ENCODE measurements at places on chromosomes 3 and 15. TPM values are rescaled to one million over a fixed set of nuclear protein-coding genes. Genes with fewer than 3 reads are reported as not detected.
A peak's percentile ranks its signal among the peaks of the same experiment; 100 is the strongest.

PXK gene
- total RNA-seq = 13.2 TPM

METTL6 gene
- total RNA-seq = 24.4 TPM

B3GALNT1 gene
- total RNA-seq = 3.0 TPM

C3orf20 gene
- total RNA-seq = 0.17 TPM

FAM81A gene
- not detected for total RNA-seq

RASGRP1 gene
- not detected for total RNA-seq

ADCY5 gene
- total RNA-seq = 0.21 TPM

TM6SF1 gene
- total RNA-seq = 1.8 TPM

ZFYVE19 gene
- total RNA-seq = 27.1 TPM

ANKRD34C gene
- not detected for total RNA-seq

LRTM1 gene
- not detected for total RNA-seq

DNA sequence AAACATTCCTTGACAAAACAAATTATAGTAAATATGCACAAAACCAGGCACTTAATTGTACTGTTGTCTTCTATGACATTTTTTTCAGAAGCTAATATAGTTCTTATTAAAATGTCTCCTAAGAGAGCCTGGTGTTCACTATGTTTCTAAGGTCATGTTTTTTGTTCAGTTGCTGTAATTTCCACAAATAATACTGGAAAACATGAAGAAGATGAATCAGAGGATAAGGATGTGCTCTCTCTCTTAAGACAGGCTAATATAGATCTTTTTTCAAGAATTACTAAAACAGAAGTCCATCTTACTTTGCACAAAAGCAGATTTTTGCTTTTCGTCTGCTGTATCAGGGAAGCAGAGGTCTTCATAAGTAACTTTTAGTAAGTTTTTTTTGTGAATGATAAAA, 823.0 kb upstream of the NECTIN3 start:
- DNase-seq = no peak

- DNase-seq = no peak
Observed at GRCh38 chr3:185646382-185647133, 60.5 kb downstream of the SENP2 start.

DNA sequence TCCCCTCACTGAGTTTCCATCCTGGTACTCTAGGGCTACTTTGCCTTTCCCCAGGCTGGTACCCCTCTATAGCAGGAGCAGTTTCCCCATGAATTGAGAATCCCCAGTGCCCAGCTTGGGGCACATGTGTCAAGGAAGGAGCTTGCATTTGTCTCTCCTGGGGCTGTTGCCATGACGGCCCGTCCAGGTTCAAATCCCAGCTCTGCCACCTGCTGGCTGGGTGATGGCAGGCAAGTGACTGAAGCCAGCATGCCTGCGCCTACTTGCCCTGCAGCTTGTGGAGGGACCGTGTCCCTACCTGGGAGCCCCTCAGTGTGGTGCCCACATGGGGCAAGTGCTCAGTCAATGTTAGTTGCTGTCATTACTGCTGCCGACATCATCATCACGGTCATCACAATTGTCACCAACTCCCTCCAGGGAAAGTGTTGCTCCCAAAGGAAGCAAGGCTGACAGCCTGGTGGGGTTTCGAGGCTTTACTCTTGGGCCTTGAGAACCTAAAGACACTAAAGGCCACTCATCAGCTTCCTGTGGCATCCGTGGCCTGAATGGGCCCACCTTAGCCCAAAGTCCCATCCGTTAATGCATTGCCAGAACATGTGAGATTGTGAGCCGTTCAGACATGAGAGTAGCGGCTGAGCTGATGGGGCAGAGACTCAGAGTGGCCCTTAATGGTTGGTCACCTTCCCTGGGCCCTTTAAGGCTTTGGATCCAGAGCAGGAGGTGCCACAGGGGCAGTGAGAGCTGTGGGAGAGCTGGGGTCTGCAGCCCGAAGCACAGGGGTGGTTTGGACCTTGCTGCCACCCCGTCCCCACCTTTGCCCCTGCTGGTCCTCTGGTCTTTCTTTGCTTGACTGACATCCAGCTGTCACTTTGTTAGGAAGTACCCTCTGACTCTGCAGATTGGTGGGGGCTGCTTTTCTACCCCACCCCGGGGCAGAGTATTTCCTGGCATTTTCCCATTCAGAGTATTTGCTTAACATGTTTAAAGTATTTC, 144.4 kb downstream of the DNAJB8 start:
- DNase-seq = peak; percentile 48

DNA sequence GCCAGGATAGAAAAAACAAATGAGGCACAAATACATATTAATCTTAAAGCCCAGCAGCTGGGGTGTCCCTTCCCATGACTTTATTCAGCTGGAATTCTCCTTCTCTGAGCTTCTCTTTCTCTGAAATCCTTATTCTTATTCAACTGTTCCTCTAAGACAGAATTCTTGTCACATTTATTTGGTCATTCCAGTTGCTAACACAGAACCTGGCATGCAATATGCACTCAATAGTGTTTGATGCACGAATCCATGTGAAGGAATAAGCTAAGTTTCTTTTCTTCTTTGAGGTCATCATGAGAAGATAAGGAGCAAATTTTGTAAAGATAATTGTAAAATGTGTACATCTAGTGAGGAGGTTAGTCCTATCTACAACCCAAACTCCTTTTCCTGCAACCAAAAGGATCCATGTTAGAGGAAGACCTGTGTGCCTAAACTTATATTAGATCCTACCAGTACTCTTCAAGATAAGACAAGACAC, 154.2 kb upstream of the KCNMB2 start:
- DNase-seq = no peak

DNA sequence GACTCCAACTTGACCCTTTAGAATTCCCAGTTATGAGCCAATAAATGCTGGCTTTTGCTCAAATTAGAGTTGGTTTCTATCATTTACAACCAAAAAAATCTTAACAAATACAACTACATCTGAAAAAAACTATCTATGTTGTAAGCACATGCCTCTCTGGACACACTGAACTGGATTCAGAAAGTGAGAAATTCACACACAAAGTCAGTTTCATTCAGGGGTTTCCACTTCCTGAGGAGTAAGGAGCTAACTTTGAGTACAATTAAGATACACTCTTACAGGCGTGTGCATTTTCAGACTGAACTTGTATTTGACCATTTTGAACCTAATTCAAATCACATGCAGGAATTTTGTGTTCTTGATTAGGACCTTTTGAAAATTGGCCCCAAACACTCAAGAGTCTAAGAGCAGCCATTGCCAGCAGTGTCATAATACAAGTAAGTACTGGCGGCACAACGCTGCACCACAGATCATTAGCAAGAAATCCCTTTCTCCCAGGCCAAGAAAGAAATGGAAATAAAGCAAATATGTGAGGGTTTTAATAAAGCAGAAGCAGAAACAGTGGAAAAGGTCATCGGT, 31.2 kb downstream of the LINS1 start:
- DNase-seq = no peak

DNA sequence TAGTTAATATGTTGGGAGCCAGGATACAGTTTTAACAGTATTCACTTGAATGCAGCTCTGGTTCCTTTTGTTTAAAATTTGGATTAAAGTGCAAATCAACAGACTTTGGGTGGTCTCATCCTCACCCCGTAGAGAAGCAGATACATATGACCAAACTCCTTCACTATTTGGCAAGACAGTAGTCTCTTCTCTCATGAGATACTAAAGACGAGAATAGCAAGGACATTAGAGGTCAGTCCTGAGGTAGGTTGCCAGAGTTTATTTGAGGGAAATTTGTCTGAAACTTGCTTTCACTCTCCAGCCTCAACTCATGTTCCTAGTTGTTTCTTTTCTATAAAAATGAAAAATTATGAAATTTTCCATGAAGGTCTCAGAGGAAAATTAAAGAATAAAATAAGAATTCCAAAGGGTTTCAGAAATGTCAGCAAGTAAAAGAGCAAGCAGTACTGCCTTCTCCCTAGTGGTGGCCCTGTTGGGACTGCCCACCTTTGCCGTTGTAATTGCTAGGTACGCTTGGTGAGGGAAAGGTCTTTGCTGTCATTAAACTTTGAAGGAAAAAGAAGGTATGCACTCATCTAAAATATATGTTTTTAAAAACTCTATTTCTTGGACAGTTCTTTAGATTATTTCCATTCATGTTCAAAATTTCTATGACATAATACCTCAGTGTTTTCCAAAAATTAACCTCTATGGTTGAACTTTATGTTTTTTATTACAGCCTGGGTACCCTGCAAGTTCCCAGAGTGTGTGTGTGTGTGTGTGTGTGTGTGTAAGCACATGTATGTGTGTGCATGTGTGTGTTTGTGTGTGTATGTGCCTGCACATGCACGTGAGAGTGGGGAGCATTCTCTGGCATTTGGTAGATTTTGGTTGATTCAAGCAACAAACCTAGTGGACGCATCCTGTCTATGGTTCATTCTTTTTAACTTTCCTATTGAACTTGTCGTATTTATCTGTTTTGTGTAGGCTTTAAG, 111.4 kb downstream of the CMSS1 start:
- DNase-seq = no peak

GRCh38 chr3:135454890-135455289, 510.6 kb upstream of the PPP2R3A start:
- no peak for DNase-seq

DNA sequence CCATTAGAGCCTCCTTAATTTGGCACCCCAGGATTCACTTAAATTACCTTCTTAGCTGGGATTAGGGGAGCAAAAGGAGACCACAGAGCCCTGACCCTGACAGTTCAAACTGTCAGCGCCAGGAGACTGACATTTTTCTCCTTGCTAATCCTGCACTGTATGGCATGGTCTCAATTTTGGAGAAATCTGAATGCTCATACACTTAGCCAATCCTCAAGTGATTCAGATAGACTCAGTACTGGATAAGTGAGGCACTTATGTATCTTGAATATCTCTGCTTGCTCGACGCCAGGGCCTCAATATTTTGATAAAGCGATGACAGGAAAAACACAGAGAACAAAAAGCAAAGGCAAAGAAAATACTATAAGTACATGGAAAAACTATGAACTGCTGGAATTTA, 375.9 kb upstream of the WNT5A start:
- DNase-seq = no peak

- DNase-seq = peak; percentile 82
Observed at GRCh38 chr3:157130467-157131251, 29.3 kb downstream of the CCNL1 start.

DNA sequence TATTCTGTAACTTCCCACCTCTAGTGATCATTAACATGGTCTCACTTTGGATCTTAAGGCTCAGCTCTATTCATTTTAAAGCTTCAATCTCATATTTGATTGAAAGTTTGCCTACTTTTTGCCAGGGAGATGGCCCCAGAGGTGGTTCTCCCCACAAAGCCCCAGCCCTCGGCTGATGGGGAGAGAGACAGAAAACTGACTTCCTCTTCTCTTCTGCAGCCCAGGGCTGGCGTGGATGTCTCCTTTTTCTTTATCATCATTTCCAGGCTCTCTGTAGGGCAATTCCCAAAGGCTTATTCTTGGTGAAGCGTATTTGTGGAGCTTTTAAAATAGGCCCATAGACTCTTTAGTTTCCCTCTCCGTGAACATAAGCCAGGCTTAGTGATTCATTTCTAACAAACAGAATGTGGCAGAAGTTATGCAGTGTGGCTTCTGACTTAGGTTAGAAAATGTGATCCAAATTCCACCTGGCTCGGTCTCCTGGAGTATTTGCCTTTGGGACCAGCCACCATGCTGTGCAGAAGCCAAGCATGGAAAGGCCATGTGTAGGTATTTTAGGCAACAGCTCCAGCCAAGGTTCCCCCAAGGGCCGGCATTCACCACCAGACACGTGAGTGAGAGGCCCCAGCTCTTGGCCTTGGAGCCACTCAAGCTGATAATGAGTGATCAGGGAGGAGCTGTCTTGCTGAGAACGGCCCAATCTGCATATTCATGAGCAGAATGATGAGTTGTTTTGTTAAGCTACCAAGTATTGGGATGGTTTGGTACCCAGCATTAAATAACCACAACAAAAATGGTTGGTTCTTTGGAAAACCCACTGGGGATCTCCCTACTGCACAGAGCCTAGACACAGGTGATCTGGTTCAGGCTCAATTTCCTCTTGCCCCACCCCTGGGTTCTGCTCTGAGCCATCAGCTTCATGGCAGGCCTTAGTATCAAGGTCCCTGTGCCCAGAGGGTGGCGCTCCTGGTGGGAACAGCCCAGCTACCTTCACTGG, 353.2 kb upstream of the PROK2 start:
- no peak for DNase-seq

- DNase-seq = no peak
Observed at GRCh38 chr15:87619161-87619960, 637.2 kb downstream of the NTRK3 start.

DNA sequence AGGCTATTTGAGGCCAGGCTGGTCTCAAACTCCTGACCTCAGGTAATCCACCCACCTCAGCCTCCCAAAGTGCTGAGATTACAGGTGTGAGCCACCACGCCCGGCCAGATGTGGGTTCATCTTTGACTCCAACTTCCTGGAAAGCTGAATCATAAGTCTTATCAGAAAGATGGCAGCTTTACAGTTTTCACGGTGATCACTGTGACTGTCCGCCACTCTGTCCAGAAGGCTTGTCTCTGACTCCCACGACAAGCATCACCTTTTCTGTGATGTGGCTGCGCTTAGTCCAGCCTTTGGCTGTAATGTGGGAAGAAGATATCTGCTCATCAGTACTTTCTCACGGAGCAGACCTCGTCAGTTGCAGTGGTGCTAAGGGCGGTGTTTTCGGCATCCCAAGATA, 527.7 kb downstream of the GABRG3 start:
- no peak for DNase-seq

- no peak for DNase-seq
Observed at GRCh38 chr3:52135332-52135731, 18.9 kb downstream of the POC1A start.

GRCh38 chr15:61685534-61685933, 374.7 kb downstream of the VPS13C start:
- DNase-seq = no peak

DNA sequence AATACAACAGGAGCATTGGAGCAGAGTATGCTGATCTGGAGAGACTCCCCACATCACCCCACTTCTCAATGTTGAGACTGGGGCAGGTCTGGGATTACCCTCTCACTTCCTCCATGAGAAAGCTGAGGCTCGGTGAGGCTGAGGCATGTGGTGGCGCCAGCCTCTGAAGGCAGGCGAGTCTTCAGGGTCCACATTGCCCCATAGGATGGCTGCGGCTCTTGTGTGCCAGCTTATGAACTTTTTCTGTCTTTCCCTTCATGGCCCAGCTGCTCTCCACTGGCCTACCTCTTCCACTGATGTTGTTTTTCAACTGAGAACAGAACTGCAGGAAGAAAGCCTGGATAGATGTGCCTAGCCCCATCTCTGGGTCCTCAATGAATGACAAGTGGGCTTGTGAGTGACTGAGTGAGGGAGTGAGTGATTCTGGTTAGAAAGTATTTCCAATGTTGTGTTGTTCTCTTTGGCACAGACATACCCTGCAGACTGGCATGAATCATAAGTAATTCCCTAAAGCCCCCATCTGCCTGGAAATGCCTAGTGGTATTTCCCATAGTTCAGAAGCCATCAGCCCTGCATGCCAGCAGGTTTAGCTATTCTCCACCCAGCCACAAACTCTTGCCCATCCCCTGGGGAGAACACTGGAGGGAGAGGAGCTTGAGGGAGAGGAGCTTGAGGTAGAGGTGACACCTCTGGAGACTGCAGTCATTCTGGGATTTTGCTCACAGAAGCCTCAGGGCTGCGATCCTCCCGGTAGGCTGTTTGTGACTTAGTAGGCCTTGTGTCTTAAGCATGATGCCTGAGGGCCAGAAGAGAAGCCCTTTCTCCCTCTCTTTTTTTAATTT, 56.9 kb downstream of the AMOTL2 start:
- no peak for DNase-seq

Measured in A673 (cell line).